ENCODE measurements at places on chromosomes 13 and 19.

DNA sequence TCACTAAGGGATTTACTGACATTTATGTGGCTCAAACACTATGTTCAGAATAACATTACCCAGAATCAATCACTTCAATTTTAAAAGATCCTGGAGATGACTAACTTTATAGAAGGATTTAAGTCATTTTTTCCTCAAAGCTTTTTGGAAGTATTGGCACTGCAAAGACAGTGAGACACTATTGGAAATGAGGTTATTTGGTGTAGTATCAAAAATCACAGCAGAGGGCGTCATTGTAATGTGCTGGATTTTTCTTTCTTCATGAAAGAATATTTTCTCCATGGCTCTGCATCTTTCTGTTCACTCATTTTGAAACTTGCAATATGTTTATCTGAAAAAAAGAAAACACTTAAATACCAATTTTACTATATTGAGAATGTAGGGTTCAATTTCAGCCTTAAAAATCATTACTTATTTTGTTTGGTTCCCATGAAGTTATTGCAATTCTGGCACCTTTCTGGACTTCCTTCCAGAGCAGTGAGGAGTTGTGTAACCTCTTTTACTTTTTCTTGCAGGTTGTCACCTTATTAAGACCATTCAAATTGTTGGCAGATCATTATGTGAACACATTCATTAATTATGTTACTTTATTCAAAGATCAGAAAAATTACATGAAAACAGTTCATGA, 3.7 kb upstream of the CSNK1A1L start:
- no peak for DNase-seq

GRCh38 chr19:12833738-12834565, 427 bp downstream of the RTBDN start:
- DNase-seq, result no peak

GRCh38 chr13:34808649-34809048, 133.4 kb upstream of the NBEA start:
- DNase-seq, result no peak

DNA sequence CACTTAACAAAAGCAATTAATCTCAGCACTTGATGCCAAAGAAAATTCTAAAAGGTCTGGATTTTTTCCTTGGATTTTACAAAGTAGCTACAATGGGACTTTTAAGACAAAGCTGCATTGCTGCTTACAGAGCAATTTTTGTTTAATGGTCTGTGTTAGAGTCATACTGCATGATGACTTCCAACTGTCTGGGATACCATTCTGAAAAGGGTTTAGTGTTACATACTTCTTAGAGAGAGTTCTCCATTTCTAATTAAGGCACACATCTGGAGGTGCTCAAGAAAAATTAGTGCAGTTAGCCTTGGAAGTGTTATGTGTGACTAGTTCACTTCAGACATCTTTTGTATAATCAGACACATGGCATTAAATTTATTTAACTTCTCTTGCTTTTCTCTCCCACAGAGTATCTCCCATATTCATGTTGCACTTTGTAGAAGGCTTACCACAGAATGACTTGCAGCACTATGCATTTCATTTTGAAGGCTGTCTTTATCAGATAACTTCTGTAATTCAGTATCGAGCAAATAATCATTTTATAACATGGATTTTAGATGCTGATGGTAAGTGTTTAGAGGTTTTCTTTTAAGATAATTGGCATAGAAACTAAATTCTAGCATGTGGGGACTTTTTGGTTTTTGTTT, 35.1 kb downstream of the USPL1 start:
- DNase-seq, result no peak

- DNase-seq, result no peak
Measured at GRCh38 chr19:44024900-44025216, 321 bp upstream of the ZNF222 start.

GRCh38 chr13:23440821-23441618, 7.5 kb upstream of the SACS start:
- DNase-seq, result no peak

DNA sequence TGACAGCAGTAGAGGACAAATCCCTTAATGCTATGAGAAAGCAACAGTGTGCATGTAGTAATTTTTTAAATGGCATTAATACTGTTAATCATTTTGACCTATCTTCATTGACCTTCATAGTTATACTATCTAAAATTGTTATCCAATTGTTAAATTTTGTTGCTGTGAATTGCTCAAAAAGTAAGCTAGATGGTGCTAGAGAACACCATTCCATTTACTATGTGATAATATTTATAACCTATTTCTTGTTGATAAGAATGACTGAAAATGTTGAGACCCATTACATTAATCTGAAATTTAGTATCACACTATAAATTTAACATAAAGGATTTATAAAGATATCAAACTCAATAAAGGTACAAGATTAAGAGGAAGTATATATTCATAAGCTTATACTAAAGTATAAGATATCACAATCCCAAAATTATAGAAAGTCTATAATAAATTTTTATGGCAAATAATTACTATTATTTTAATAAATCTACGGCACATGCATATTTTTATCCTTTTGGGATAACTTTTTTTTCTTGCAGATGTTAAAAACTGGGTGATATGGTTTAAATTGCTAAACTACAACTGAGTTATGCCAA, 1573.3 kb downstream of the PCDH9 start:
- no peak for DNase-seq

GRCh38 chr19:1288833-1289685, 3.4 kb downstream of the EFNA2 start:
- DNase-seq, result no peak

DNA sequence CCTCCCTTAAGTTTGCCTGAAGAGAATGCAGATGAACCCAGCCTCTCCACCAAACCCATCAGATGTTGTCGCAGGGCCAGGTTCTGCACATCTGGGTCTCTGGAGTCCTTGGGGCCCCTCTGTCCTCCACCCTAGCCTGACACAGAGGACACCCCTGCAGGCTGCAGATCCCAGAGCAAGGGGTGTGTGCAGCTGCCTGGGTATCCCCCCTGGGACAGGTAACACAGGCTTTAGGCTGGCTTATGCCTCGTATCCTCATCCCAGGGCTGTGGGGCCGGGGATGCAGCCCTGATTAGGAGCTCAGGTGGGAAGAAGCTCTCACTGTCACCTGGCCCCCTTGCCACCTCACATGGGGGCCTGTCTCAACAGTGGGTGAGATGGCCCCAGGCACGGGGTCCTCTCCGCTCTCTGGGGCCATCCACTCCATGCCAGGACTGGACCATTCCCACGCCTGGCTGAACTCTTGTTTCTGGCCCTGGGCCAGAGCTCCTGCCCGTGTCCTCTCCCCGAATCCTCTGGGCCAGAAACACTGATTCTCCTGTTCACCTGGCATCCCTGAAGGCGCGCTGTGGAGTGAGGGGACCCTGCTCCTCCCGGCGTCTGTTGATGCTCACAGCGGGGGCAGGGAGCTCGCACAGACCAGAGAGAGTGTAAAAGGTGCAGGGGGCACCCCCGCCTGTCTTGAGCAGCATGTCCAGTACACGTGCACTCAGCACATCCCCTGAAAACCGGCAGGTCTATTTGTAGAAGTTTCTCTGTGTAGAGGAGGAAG, 38.7 kb upstream of the TPM4 start:
- DNase-seq, result no peak

DNA sequence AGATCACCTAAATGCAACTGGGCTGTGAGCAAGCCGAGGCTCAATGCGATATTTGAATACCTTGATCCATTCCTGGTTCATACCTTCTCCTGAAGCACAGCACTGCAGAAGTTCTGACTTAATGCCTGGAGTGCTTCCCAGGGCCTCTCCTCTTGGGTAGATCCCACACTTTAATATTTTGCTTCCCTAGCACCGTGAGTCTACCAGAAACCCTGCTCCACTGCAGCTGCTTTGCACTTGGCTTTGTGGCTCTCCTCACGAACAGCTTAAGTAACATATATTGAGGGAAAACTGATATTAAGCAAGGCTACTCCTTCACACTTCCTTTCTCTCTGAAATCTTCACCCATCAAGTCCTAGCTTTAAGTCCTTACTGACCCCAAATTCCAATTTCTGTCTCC, 51.6 kb upstream of the C13orf42 start:
- DNase-seq, result no peak

DNA sequence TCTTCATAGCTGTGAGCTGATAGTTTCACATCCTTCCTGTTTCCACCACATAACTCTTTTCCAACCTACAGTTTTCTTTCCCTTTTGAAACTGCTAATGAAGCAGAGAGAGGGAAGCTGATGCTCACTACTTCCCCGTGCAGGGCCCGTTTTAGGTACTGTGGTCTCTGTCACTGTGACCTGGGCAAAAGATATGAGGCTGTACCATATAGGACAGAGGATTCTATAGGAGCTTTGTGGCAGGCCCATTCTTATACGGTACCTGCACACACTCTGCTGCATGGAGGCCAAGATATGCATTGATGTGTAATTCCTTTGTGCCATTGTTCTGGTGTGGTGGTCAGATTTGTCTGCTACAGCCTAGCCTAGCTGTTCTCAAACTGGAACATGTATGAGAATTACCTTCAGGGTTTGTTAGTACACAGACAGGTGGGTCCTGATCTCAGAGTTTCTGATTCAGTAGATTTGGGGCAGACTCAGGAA, 577.3 kb downstream of the LMO7 start:
- no peak for DNase-seq

- no peak for DNase-seq
Measured at GRCh38 chr19:42284591-42285341, 15.7 kb downstream of the CIC start.

GRCh38 chr13:94228763-94229162, 250.7 kb downstream of the DCT start:
- DNase-seq, result no peak

DNA sequence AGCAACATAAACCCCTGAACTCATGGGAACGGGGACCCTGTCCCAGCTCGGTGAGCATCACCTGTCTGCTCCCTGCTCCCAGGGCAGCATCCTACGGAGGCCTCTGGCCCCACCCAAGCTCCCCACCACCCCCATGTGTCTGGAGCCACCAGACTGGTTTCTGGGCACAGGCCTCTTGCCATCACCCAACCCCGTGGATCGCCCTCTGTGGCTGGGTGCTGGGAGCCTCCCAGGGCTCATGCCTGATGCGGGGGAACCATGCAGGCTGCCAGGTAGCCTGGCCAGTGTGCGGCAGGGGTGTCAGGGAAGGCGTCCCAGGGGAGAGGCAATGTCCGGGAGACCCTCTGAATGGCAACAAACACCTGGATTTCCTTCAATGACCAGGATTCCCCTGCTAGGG, 2.7 kb downstream of the MICOS13 start:
- no peak for DNase-seq

DNA sequence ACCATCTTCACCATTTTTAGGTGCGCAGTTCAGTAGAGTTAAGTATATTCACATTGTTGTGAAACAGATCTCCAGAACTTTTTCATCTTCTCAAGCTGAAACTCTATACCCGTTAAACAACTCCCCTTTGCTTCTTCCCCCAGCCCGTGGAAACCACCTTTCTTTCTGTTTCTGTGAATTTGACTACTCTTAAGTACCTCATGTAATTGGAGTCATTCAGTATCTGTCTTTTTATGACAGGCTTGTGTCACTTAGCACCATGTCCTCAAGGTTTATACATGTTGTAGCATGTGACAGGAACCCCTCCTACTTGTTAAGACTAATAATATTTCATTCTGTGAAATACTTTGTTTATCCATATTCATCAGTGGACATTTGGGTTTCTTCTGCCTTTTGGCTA, 52.8 kb downstream of the TNFRSF19 start:
- no peak for DNase-seq

- no peak for DNase-seq
Measured at GRCh38 chr13:110216006-110216397, 91.0 kb downstream of the COL4A1 start.

- DNase-seq, result no peak
Measured at GRCh38 chr19:42247640-42248199, 5.3 kb upstream of the GSK3A start.

DNA sequence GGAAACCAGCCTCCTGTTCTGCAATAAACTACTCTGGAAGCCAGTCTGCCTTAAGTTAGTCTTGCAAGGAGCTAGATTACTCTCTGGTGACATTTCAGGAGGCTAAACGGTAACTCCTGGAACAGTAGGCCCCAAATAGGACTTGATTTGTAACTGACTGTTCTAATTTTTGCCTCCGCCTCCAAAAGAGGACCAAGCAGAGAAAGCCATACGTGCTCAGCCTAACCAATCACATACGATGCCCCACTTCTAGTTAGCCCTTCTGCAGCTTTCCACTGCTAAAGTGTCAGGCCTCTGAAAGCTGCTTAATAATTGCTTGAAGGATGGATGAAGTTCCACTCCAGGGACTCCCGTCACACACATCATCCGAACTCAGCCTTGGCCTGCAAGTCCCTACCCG, 744 bp downstream of the ZNF805 start:
- DNase-seq, result no peak

- no peak for DNase-seq
Measured at GRCh38 chr19:33641261-33641660, 19.5 kb downstream of the CHST8 start.

DNA sequence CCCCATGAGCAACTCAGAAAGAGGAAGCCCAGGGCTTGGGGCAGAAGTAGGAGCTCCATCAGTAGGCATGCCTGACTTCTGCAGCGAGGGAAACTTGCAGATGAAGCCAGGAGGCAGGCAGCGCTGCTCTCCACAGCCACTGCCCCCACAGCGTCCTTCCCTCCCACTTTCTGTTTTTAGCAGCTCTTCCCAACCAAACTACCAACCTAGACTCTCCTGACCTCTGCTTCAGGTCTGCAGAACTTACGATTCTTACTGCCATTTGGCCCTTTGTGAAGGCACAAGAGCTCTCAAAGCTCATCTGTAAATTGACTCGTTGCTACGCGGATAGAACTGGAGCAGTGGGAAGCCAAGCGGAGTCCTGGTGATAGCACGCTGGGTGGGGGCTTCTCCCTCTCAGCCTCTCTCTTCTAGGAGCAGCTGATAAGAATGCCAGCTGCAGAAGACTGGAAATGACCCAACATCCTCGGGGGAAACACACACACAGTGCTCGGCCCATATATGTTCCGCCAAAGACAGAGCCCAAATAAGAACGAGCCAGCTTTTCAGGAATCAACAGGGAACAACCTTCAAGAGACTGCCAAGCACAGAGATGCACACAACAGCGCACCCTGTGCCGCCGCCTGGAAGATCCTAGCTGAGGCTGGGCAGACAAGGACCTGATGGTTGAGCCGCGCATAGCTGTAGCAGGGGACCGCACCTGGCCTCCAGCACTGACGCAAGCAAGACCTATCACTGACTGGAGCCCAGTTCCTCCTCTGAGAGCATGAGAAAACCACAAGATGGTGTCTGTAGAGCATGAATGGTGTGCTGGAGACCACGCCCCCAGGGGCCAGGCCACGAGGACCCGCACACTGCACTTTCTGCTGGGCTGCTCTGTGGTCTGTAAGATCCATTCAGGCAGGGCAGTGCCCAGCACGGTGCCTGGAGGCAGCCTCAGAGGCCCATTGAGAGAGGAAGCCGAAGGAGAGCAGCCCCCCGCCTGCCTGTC, 15.9 kb upstream of the SLC35E1 start:
- DNase-seq, result no peak
